ENCODE measurements at places on chromosomes 1 and 21.

- no peak for DNase-seq
Observed at GRCh38 chr1:184492536-184492935, 105.7 kb downstream of the C1orf21 start.

DNA sequence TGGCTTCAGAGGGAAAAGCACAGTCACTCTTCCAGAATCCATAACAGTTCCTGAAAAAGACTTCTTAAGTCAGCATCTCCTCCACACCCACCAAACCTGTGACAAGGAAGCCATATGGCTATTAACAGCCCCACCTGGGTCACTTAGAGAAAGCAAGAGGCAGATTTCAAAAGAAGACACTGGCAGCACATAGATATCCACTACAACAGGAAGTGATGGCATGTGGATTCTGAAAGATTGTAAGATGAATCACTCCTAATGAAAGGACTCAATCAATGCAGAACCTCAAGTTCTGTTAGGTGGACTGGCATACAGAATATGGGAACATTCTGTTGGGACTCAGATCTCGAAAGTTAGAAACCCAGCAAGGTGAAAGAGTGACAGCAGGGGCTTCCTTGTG lies 365.9 kb downstream of the TGFB2 start:
- DNase-seq: peak; percentile 21

- DNase-seq: peak; percentile 79
Observed at GRCh38 chr1:32989160-32990050, 24.8 kb upstream of the RNF19B start.

DNA sequence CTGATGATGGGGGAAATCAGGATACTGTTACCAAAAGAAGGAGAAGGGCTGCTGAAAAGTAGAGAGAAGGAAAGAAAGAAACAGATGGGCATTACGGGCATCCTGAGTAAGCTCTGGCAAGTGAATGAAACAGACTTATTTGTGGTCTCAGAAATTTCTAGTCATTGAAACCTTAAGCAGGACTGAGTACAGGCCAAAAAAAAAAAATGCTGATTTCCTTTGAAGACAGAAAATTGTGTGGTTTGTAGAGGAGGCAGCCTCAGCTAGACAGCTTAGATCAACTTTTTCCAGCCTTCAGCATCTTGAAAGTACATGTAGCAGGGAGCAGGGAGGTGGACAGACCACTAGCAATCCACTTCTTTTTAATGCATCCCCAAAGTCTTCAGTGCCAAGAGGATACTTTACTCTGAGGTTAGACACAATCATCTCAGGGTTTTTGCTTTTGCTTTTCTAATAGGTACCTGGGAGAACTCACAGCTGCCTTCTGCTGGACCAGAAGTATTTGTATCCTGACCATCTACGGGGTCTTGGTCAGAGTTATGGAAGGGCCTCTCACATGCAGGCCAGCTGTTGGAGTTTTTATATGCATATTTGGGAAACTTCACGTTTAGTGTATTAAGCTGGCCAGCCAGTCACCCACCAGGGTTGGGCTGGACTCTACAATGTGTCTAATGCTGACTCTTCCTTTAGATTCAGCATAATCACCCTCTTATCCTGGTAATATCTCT lies 10.6 kb upstream of the CAPZB start:
- DNase-seq: no peak

DNA sequence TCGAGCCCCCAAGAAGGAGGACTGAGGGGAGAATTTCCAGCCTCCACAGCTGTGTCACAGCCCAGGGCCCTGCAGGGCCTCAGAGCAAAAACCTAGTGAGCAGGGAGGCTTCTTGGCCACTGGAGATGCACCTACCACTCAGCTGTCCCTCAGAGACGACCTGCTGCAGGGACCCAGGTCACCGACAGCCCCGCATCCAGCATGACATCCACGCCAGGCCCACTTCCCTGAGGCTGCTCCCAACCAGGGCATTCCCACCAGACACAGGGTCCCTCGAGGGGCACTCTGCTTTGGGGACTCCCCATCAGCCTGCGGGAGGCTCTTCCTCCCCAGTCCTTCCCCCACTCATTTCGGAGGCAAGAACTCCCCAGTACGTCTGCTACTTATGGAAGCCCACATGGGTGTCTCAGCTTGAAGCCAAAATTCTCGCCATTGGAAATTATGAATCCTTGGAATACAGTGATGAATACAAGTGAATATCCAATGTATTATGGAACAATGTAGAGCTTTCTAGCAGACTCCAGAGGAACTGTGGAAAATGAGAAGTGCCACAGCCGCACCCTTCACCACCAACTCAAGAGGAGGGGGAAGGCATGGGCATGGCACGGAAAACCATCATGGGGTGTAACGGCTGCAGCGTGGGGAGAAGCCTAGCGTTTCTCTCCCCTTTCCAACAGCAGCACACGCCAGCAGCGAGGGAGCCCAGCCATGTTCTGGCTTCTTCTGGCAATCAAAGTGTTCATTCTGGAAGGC lies 6.9 kb downstream of the TFF3 start:
- DNase-seq: no peak

DNA sequence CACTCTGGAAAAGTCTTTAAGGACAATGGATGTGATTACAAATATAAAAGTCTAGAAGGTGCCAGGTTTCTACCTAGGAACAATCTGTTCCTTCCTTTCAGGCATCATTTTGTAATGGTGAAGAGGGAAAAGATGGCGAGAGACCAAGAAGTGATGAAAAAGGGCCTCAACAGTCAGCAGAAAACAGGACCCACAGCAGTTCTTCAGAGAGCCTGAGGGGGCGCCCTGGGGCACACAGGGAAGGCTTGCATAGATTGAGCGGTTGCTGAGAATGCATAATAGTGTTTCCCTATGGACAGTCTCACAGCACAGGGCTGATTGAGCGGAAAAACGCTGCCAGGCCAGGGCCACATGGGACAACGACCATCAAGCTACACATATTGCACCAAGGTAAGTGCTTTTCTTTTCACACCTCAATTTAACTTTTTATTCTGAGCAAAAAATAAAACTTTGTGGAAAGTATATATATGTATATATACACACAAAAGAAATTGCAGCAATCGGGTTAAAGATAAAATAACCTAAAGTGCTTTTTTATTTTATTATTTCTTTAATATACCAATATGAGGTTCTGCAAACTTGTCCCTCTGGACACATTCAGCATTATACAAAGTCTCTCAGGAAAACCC lies 3.1 kb upstream of the YRDC start:
- peak; percentile 85 for DNase-seq

GRCh38 chr1:47703981-47704596 lies 266.2 kb downstream of the FOXD2 start:
- DNase-seq: peak; percentile 15

GRCh38 chr1:90475631-90476030 lies 241.5 kb downstream of the BARHL2 start:
- no peak for DNase-seq

- DNase-seq: no peak
Observed at GRCh38 chr1:33723251-33723650, 140.6 kb upstream of the HMGB4 start.
